ENCODE measurements at places on chromosomes 7 and 10.
A peak's percentile ranks its signal among the peaks of the same experiment; 100 is the strongest.

DNA sequence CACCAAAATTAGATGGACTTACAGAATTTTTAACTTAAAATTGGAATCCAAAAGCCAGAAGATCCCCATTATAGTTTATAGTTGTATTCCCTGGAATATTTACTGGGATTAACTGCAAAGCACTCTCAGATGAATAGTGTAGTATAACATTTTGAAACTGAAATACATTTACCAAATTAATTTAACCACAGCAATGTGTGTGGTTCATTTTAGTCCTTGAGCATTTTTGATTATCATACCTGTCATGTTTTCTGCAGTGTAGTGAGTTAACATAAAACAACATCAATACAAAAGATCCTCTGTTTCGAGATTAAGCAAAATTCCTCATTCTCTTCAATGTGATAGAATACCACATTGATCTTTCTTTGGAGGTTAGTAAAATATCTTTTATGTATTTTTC is 3.7 kb downstream of the VIM start:
- no peak for DNase-seq

GRCh38 chr7:107661081-107661864 is 645 bp downstream of the SLC26A4 start:
- peak; percentile 39 for DNase-seq

- DNase-seq: no peak
These were observed 11.6 kb downstream of the BET1 start for GRCh38 chr7:93992421-93993110.

DNA sequence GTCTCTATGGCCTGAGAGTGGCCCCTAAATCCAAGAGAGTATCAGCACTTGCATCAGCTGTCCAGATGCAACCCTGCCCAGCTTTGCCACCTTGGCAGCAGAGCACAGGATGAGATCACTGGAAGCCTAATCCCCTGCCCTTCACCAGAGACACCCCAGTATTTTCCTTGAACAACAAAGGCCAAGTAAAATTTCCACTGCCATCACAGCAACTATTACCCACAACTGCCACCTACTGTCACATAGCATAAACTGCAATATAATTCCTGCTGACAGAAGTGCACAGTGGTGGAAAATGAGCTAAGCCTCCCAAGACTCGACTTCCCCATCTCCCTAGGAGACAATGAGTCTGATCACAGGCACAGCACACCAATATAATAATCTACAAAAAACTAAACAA is 462.8 kb upstream of the ZWINT start:
- no peak for DNase-seq
